ENCODE measurements at places on chromosomes 5 and 9.
A peak's percentile ranks its signal among the peaks of the same experiment; 100 is the strongest.

GRCh38 chr5:148790545-148791333 is 35.7 kb upstream of the ADRB2 start:
- DNase-seq = no peak

DNA sequence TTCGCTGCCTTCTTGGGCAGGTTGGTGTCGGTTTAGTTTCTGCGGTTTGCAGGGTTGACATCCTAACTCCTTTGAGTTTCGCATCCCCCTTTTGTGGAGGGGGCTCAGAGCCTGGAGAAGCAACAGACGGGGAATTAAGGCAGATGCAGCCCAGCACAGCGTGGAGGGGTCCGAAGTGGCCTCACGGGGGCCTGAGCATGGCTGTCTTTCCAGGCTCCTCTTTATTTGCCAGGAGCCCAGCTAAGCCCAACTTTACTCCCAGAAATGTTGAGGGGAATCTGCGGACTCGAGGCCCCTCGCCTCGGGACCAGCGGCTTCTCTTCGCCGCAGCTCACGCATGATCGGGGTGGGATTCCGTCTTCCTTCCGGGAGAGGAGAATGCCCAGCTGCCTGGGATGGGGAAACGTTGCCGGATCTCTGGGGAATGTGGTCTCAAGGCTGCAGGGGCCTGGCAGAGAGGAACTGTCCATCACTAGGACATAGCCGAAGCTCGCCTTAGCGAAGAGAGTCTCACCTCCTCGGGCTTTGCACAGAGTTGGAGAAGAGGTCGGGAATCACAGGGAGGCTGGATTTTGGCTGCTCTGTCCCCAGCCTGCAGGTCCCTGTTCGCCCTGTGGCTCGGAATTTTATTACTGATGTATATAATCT is 1.3 kb downstream of the RAI14 start:
- no peak for DNase-seq

GRCh38 chr5:139882961-139883539 is 87.4 kb downstream of the PSD2 start:
- no peak for DNase-seq

DNA sequence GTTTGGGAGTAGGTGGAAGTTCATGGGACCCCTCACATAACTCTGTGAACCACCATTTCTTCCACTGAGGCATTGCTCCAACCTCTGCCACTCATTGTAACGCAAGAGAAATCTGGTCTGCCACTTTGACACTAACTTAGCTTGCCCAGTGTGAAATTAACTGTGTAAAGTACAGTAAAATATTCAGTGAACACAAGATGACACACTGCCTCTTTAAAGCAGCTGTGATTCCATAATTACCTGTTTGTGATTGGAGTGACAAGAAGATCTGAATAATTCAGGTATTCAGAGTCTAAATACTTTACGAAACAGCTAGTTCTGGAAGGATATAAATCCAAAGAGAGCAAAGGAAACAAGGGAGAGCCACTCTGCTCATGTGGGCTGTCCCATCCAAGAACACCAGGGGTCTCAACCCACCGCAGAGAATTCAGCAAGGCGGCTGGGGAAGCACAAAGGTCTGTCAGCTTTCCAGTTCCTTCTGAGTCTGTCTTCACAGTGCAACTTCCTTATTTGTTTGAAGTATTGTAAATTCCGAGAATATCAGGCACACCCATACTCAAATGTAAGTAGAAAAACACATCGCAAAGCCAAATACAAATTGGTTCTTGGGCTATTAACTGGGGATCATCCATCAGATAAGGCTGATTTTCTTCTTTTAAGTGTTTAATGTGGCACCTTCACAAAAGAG is 86.9 kb downstream of the GNAQ start:
- no peak for DNase-seq

- DNase-seq = no peak
These were observed 76.1 kb downstream of the SLC44A1 start for GRCh38 chr9:105320568-105320967.

- DNase-seq = no peak
These were observed 91.8 kb upstream of the ACO1 start for GRCh38 chr9:32292611-32293010.

DNA sequence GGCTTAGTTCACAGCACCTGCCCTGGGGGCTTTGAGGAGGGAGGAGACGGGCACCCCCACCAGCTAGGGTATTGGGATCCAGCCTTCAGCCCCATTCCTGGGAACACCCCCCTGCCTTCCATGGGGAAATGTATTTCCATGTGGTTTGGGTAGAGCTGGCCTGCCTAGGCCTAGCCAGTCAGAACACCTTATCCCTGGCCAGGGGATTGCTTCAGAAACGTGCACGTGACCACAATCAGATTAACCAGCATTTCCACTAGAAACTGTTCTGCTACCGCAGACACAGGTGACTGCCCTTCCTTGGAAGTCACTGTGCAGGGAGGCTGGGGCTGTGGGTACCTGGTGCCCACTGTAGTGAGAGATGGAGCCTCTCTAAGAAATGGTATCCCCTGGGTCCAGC is 14.0 kb downstream of the BBLN start:
- DNase-seq = no peak

DNA sequence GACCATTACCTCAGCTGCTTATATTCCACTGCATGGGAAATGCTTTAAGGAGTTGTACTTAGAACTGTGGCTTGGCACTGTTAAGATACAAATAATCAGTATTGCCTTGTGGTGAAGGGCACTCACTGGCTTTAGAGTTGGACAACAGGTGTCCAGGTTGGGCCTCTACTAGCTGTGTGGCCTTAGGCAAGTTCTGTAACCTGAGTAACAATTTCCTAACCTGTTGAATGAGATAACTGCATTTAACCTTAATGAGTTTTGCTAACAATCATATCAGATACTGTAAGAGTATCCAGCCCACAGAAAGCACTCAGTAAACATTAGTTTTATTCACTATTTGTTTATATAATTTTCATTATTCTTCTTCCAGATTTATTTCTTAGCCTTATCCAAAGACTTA is 17.2 kb upstream of the HK3 start:
- DNase-seq = no peak

- DNase-seq = no peak
These were observed 122.7 kb downstream of the FSTL4 start for GRCh38 chr5:133489632-133490031.

DNA sequence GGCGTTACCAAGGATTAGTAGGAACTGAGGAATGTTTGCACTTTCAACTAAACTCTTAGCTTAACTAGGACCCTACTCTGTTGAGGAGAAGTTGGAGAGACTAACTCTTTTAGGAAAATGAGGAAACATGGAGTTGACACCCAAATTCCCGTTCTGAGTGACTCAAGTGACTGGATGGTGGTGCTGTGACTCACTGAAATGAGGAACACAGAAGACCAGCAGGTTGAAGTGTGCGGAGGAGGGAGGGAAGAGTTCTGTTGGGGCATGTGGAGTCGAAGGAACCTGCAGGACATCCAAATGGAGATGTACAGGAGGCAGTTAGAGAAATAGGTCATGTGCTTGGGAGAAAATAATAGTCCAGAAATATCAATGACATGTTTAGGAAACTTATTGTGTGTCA is 8.2 kb downstream of the HEXB start:
- no peak for DNase-seq

DNA sequence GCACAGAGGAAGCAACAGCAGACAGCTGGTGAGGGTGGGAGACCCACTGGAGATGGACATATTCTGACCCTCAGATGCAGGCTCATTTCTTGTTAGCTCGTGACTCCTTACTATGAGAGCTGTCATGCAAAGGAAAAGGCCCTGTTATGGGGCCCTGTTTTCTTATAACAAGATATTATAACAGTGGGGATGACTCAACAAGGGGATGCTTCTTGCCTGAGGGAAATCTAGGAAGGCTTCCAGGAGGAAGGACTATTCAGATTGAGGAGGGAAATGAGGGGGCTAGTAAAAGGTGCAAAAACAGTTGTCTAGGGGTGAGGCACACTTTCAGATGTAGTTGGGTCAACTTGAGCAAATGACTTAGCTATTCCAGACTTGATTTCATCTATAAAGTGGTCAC is 83.0 kb downstream of the DAB2IP start:
- no peak for DNase-seq

DNA sequence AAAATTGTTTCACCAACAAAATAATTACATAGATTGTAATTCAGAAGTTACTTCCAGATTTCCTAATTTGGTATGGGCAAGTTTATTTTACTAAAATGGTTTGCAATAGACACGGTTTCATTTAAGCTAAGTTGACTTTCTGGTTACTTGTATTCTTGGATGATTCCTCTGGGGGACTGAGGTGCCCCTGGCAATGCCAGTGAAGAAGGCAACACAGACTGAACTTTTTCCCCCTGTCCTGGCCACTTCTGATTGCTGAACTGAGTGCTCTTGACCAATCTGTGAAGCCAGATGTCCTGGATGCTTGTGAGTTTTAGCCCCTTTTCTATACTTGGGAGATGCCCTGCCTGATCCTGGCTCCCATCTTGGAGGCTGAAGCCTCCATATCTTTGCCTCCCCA is 66.3 kb upstream of the FANCC start:
- no peak for DNase-seq

DNA sequence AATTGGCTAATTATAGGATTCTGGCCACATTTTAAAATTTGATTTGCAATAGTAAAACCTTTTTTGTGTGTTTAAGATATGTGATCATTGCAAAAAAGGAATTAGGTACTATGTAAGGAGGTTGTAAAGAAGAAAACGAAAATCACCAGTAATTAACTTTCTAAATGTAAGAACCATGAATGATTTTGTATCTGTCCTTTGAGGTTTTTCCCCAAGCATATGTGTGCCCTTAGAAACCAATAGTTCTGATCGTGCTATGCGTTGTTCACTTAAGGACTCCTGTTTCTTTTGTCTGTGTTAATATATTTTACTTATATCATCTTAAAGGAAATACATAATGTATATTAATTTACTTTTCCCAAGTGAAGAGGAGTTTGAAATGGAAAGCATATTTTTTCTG is 410.2 kb downstream of the PSAT1 start:
- no peak for DNase-seq

DNA sequence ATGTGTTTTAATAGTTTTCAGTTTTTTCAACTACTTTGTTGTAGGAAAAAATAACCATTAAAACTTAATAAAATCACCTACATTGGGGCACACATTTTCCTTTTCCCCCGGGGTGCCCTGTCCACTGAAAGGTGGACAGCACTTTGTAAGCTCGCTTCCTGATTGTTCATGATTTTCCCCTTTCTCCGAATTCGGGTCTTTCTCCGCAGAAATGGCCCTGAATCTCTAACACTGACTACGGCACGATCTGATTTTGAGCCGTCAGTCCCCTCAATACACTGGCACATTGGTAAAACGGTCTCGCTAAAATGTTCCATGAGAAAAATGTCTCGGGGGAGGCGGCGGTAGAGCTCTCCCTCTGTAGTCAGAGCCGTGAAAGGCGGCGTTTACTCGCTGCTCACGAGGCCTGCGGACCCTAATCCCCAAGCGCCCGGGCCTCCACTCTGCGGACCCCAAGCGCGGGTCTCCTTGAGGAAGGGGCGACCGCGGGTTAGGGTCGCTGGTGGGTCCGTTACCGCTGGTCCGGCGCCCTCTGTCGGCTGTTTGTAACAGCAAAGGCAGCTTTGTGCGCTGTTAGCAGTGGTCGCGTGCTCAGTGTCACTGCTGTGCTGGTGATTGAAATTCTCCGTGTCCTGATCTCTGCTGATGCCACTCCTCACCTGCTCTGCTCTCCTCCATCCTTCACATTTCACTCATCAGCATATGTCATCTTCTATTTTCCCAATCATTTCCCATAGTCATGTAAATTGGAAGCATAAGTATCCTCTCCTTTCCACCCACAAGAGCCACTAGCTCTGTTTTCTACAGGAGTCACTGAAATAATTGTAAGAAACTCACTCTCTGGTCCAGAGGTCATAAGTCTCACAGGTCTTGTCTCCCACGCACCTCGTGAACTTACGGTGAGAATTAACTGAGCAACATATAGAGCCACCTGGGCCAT is 10.8 kb upstream of the IFNA2 start:
- no peak for DNase-seq

- DNase-seq = no peak
These were observed 91.5 kb downstream of the GHR start for GRCh38 chr5:42514754-42515153.

- DNase-seq = no peak
These were observed 286.8 kb upstream of the RPS23 start for GRCh38 chr5:82564963-82565362.

GRCh38 chr5:36870399-36871040 is 6.0 kb upstream of the NIPBL start:
- DNase-seq = peak; percentile 87

GRCh38 chr9:127496974-127497373 is 45.7 kb downstream of the LRSAM1 start:
- DNase-seq = no peak

GRCh38 chr5:68554571-68555279 is 339.2 kb downstream of the PIK3R1 start:
- no peak for DNase-seq

GRCh38 chr9:92608909-92609445 is 61.0 kb downstream of the IPPK start:
- DNase-seq = no peak

DNA sequence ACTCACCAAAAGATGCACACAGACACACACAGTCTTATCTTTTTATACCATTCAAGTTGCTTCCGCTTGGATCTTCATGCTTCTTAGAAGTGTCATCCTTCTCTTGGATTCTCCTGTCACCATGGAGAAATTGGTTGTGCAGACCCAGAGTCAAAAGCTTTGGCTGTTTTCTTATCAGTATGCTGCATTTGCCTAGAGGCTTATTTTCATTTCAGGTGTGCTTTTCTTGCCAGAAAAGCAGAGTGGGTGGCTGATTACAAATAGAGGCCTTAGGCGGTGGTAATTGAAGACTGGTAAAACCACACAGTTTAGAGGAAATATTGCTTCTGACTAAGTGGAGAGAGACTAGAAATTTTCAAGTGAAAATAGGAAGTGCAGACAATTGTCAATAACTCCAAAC is 70.2 kb upstream of the TLE4 start:
- DNase-seq = no peak

DNA sequence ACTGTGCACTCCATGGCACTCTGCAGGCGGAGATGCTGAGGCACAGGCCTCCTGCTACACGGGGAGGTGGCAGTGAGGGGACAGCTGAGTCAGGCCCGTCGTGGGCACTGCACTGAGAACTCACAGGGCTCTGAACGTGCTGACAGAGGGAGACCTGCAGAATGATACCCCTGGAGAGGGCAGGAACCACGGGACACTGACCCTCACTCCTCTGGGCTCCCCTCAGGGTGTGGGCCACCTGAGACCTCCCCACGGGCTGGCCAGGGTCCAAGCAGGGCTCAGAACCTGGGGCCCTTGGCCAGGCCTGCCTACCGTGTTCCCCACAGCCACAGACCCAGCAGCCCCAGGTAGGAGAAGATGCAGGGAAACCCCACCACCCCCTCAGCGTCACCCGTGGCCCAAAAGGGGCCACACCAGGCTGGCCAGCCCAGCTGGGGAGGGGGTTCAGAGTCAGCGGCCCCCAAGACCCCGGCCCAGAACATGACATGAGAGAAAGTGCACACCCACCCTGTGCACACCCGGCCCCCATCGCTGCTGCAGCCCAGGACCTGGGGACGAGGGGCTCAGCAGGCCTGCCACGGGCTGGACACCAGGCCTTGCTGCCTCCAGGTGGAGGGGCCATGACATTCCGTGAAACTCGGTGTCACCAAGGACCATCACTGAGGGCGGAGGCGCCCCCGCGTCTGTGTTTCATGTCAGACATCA is 30.9 kb downstream of the GLT6D1 start:
- no peak for DNase-seq
